ELR (cell line): ENCODE measurements at places on chromosomes 4 and X.

GRCh38 chr4:102869569-102870197 is 891 bp downstream of the CISD2 start:
- peak; percentile 6 for DNase-seq

- no peak for DNase-seq
Measured at GRCh38 chr4:7183780-7184460, 8.4 kb upstream of the SORCS2 start.

- DNase-seq = peak; percentile 25
Measured at GRCh38 chr4:183659872-183660242, 764 bp downstream of the TRAPPC11 start.

GRCh38 chr4:156401371-156401770 is 447.7 kb upstream of the CTSO start:
- no peak for DNase-seq

GRCh38 chr4:2489081-2489805 is 20.3 kb downstream of the RNF4 start:
- DNase-seq = no peak

DNA sequence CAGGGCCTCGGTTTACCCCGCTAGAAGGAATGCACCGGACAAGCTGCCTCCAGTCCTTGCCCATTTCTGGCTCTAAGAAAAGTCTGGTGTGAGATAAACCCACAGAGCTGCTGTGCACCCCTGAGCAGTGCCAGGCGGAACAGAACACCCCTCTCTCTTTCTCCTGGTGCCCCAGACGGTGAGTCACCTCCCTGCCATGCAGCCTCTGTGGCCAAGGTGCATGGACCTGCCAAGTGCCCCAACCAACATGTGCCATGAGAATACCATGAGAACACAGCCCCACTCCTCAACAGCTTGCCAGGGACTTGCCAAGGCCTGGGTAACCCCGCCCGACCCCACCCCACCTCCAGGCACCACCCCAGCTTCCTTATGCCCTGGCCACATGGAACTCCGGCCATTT is 47.7 kb upstream of the MAN2B2 start:
- DNase-seq = no peak

DNA sequence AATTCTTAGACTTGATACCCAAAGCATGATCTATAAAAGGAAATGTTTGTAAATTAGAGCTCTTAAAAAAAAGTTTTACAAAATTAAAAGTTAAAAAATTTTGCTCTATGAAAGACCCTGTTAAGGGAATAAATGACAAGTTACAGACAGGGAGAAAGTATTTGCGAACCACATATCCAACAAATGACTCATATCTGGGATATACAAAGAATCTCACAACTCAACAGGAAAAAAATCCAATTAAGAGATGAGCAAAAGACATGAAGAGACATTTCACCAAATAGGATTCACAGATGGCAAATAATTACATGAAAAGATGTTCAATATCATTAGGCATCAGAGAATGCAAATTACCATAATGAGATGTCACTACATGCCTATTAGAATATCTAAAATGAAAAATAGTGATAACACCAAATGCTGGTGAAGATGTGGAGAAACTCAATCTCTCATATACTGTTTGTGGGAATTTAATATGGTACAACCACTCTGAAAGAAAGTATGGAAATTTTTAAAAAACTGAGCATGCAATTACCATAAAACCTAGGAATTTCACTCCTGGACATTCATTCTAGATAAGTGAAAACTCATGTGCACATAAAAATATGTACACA is 100.8 kb upstream of the EOLA2 start:
- peak; percentile 63 for DNase-seq

DNA sequence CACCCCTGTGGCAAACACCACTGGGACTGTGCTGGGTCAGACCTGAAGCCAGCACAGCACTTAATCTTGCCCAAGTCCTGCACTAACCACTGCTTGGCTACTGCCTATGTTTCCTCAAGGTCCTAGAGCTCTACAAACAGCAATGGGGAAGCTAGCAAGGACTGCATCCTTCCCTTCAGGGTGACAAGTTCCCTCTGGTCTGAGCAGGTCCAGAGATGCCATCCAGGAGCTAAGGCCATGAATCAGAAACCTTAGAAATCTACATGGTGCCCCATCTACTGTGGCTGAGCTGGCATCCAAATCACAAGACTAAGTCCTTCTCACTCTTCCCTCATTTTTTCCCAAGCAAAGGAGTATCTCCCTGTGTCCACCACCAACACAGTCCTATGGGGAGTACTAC is 239.7 kb upstream of the UGT8 start:
- DNase-seq = no peak

GRCh38 chrX:115392871-115393270 is 103.4 kb downstream of the LUZP4 start:
- DNase-seq = no peak

DNA sequence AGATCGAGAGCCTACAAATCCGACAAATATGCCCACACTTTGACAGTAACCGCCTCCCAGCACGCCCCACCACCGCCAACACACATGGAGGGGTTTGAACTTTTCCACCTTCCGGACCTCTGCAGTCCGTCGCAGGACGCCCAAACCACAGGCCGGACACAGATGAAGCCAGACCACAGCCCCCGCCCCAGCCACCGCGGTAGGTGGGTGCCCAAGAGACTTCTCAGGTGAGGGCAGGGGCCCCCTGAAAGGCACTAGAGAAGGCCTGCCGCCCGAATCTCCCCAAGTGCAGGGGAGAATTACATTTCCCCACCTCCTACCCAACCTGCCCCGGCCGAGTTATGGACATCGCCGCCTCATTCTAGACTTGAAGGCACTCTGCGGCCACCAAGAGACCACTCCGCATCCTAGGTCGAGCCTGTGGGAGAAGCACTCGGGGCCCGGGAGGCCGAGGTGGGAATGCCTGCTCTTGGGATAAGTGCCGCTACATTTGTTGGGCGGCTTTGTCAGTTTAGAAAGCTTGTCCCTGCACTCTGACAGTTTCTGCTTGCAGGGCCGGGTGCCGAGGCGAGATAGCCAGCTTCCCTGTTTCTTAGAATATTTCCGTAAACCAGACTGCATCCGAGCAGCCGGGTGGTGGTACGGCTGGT is 21.5 kb downstream of the HAND2 start:
- no peak for DNase-seq

DNA sequence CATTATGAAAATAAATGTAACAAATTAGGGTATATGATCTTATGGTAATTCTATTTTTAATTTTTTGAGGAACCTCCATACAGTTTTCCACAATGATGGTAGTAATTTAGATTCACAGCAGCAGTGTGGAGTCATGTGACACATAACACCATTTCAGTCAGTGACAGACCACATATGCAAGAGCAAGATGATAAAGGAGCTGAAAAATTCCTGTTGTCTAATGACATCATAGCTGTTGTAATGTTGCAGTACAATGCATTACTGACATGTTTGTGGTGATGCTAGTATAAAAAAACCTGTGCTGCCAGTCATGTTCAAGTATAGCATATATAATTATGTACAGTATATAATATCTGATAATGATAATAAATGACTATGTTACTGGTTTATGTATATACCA is 28.5 kb downstream of the EMCN start:
- no peak for DNase-seq

GRCh38 chrX:81355436-81355835 is 153.5 kb downstream of the SH3BGRL start:
- no peak for DNase-seq
